Activated CD4-positive, alpha-beta T cell treated with anti-CD3 and anti-CD28 coated beads for 24 hours (primary cell): ENCODE measurements at places on chromosomes 1 and 21.

- no peak for DNase-seq
These were observed 95.3 kb downstream of the ACBD6 start for GRCh38 chr1:180407051-180407450.

DNA sequence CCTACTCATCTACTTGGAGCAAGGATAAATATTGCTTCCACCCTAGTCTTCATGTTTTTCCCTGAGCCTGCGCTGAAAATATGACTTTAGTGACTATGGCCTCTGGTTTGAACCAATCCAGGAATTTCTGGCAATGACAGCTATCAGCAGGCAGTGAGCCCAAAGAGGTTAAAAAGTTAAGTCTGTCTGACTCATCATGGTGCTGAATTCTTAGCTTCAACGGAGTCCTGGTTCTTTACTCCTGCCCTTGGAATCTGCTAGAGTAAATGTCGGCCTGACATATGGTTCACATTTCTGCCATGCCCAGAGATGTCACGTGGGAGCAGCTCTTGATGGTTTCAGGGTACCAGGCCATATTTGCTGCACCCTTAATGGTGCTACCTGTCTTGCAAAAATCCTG is 351.6 kb upstream of the PLXNA2 start:
- no peak for DNase-seq

GRCh38 chr1:165365341-165365740 is 8.8 kb upstream of the LMX1A start:
- no peak for DNase-seq

DNA sequence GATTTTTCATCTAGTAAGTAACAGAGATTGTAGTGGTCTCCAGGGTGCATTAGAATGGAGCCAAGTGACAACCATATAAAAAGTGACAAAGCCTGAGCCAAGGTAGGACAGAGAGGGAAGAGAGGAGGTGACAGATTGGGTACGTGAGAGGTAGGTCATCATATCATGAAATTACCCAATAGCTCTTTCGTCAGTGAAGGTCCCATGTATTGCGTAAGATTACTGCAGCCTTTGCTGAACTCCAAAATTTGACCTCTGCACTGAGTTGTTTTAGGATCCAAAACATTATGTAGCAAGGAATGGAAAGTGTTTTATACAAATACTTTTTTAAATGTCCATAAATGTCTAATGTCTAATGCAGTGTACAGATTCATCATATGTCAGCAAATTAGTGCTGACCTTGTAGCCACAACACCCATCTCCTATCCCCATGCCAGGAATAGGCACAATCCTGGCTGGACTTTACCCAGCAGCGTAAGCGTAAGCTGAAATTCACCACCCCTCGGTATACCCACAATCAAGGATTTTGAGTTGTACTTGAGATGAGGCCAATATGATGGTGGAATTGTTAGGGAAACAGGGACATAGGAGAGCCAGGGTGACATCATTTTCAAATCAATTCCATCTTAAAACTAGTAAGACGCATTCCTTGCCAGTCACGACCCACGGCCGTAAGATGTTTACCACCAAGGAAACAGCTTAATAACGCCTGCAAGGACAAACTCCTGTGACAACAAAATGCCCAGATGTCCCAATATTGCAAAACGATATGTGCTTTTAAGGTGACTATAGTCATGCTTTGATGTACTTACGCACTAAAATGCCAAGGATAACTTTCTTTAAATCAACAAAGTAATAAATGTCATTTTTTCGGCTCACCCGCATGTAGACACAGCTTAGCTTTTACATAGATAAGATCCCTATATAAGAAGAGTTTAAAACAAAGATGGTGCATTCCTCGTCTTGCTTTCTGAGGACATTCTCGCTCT is 38.1 kb upstream of the GREM2 start:
- no peak for DNase-seq

DNA sequence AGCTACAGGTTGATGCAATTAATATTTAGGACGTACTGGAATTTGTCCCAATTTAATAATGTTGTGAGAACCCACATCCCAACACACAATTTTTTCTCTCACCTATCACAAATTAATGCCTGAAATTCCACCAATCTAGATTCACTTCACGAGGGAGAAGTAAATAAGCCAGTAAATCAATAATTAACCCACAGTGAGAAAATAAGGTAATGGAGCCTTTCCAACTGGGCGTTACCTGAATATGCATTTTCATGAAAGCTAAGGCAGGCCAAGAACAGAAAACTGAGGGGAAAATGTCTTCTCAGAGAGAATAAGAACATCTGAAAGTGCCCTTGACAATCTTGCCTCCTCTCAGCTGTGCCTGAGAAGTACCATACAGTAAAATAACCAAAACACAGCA is 240.8 kb upstream of the NR5A2 start:
- no peak for DNase-seq

GRCh38 chr1:30964706-30965105 is 56.1 kb upstream of the SDC3 start:
- DNase-seq: no peak

DNA sequence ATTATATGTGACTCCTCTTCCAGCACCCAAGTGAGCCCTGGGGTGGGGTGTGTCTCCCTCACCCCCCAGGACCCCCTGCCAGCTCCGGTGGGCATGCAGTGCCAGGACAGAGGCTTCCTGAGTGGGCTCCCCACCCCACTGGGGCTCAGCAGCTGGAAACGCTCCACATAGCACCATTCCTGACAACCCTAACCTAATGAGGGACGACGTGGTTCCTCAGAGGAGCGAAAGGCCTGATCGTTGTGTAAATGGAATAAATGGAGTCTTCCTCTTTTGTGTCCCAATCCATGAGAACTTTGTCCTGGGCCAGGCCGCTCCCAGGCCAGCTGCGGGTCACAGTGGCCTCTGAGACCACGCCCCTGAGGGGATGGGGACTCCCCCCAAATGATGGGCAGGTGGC is 1.8 kb upstream of the TSPEAR start:
- no peak for DNase-seq

- no peak for DNase-seq
These were observed 11.1 kb upstream of the RAVER2 start for GRCh38 chr1:64733581-64734286.

DNA sequence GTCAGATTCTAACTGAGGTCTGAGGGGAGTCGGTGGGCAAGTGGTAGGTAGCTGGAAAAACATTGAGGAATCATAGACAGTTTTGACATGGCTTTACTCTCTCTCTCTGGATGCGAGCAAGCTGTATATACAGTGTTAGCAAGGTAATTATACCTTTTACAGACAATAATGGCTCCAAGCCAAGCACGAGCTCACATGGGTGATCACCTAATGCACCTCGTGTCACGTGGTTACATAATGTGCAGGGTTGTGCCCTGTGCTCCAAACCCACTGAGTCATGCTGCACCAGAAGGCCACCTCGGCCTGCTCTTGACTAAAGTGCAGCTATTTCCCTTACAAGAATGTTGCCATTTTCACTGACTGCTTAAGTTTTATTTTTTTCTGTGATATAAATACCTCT is 7.6 kb upstream of the CLCA2 start:
- DNase-seq: no peak

DNA sequence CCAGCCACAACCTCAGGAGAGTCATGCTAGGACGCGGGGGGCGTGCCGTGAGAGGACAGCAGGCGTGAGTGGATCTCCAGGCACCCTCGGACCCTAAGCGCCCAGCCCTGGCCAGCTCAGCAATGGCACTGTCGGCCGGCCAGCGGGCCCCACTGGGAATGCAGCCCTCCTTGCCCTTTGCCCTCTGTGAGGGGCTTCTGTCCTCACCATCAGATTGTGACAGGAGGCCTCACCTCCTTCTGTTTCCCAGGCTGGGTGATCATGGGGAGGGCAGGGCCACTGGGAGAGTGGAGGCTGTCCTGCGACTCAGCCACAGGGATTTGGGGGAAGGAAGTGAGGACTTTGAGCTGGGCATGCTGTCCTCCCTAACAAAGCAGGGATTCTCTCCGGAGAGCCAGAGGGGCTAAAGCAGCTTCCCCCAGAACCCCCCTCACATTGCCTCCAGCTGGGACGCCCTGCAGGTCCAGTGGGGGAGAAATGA is 6.6 kb upstream of the LRRC3 start:
- no peak for DNase-seq

DNA sequence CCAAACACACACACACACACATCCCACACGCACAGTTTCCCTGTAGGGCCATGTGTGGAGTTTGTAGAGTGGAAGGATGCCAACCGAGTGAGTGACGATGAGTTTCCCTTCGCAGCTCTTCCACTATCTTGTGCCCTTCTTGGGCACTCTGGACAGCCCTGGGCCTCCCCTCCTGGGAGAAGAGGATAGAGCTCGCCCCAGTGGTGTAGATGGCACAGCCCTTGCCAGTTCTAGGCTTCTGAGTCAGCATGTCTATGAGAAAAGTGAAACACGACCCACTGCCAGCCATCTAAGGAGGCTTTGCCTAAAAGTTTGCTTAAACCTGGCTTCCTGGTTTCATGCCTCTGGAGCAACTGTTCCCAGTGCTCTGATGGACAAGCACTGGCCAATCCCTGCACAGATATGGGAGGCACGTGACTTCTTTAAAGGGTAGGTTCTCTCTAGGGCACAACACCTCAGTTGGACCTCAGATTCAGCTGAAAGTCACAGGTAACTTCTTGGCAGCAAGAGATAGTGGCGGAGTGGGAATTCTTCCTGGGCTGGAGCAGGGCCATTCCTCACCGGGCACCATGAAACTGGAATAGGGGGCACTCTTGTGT is 195.9 kb upstream of the GALNT2 start:
- DNase-seq: no peak

GRCh38 chr1:33221385-33221758 is 34.9 kb upstream of the ZNF362 start:
- DNase-seq: no peak

DNA sequence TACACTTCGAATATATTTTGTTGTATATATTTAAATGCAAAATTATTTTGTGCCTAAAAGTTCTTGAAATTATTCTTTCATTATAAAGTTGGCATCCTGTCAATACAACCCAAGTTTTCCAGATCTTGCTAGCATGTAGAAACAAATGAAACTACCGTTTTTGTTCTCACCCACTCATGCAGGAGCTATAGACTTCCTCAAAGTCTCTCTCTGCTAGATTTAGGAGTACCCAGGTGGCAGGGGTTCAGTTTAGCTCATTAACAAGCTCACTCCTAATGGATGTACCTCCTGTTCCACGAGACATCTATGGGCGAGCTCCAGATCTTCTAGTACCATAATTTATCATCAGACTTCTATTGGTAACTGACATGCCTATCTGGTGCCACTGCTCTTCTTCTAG is 390.2 kb upstream of the POU3F1 start:
- no peak for DNase-seq

DNA sequence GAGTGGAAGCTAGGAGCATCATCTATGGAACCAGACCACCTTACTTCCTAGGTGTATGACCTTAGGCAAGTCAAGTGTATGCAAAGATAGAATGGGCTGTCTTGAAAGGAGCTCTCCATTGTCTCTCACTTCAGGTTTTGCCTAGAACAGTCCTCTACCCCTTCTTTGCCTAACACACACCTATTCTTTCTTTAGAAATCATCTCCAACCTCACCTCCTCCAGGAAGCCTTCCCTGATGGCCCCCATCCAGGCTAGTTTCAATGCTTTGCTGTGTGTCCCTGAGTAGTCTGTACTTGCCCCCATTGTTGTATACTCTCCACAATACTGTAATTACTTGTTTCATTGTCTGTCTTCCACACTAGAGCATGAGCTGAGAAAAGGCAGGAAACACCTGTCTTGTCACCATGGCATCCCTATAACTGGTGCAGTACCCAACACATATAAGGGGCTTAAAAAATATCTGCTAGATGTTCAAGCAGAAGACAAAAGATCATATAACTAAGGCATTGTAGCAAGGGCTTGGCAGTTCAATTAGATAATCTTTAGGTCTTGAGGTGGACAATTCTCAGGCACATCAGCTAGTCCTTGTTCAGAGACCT is 83.0 kb downstream of the RRAGC start:
- DNase-seq: no peak

GRCh38 chr1:232274236-232274855 is 355.6 kb downstream of the SIPA1L2 start:
- no peak for DNase-seq

DNA sequence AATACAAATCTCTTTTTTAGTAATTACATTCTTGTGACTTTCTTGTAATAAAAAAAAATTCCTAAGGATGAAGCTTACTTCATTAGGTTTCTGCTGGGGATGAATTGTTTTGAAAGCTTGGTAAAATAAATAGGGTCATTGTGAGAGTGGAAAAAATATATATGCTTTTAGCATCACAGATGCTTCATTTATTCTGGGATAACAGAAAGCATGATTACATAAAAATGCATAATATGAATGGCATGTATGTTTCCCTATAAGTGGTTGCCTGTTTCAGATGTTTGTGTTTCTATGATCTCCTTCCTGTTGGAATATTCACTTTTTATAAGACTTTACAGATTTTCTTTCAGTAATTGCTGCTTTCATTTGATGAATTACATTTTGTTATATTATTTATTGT is 42.3 kb downstream of the HMCN1 start:
- DNase-seq: no peak

DNA sequence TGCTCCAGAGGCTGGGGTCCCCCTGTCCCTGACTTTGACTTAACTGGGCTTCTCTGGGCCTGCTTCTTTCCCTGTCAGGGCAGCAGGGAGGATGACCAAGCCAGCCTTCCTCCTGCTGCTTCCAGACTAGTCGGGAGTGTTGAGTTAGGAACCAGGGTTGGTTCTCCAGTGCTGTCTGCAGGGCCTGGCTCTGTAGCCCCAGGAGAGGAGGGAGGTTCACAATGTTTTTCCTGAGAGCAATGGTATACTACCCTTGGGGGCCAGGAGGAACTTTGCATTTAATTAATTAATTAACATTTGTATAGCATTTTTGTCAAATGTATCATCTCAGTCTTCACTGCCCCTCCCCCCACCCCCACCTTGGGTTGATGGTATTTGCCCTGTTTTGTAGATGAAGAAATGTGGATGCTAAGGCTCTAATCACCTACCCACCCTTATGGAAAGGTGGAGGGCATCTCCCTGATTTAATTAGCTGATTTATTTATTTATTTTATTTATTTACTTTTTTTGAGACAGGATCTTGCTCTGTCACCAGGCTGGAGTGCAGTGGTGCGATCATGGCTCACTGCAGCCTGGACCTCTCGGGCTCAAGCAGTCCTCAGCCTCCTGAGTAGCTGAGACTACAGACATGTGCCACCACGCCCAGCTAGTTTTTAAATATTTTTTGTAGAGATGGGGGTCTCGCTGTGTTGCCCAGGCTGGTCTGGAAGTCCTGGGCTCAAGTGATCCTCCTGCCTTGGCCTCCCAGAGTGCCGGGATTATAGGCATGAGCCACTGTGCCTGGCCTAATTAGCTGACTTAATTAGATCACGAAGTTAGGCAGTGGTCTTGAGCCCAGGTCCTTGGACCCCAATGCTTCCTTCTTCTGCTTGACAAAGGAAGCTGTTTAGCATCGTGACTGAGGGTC is 6.6 kb downstream of the H6PD start:
- DNase-seq: no peak
